ENCODE measurements at places on chromosomes 2 and 18.

DNA sequence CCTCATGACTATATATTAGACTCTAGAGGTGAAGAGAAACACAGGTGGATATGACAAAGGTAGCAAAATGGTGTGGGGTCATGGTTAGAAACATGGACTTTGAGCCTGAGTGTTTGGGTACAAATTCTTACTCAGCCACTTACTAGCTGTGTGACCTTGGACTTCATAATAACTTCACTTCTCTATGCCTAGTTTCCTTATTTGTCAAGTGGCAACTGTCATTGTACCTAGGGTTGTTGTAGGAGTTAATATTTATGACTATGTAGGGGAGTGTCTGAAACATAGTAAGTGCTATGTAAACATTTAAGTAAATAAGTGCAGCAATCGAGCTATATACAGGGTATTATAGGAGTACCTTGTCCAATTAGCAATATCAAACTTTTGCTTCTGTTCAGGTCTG lies 49.7 kb upstream of the RAPH1 start:
- DNase-seq, result no peak

GRCh38 chr2:233163486-233164103 lies 87.9 kb upstream of the ATG16L1 start:
- DNase-seq, result no peak

- DNase-seq, result no peak
Measured at GRCh38 chr2:236208019-236208926, 40.1 kb upstream of the GBX2 start.

- DNase-seq, result peak; percentile 4
Measured at GRCh38 chr2:211981451-211981850, 557.2 kb downstream of the ERBB4 start.

DNA sequence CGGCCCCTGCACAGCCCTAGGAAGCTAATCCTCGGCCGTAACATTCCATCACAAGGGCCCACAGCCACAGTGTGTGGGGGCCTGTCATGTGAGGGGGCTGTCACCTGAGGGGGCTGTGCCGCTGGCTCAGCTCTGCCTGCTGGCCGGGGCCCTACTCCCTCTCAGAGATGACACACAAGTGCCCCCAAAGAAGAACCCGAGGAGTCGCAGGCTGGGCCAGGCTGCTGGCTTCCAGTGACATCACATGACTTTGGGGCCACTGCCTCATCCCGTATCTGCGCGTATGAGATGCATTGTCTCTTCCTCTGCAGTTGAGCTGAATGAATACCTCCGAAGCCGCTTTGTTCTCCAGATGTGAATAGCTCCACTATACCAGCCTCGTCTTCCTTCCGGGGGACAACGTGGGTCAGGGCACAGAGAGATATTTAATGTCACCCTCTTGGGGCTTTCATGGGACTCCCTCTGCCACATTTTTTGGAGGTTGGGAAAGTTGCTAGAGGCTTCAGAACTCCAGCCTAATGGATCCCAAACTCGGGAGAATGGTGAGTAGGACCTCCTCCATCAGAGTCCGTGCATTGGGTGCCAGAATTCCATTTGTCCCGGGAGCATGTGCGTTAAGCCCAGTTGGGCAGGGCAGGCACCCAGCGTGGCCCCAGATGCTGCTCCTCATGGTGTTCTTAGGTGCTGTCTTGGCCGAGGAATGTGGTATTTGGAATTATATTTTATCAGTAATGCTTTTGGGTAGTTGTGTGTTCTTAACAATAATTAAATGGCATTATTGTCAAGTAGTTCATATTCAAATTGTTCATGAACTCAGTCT lies at the start of gene CNDP1:
CNDP1 (plus strand) TSS at position 351 of the 820 bp plus-strand sequence; CDS start at position 519, 168 bp downstream.
- DNase-seq, result no peak
